Frontal cortex (tissue), 4 donors: ENCODE measurements at places on chromosomes 13 and 19.
A peak's percentile ranks its signal among the peaks of the same experiment; 100 is the strongest.

GRCh38 chr19:47881757-47882156 lies 4.4 kb downstream of the SULT2A1 start:
- DNase-seq: no peak

DNA sequence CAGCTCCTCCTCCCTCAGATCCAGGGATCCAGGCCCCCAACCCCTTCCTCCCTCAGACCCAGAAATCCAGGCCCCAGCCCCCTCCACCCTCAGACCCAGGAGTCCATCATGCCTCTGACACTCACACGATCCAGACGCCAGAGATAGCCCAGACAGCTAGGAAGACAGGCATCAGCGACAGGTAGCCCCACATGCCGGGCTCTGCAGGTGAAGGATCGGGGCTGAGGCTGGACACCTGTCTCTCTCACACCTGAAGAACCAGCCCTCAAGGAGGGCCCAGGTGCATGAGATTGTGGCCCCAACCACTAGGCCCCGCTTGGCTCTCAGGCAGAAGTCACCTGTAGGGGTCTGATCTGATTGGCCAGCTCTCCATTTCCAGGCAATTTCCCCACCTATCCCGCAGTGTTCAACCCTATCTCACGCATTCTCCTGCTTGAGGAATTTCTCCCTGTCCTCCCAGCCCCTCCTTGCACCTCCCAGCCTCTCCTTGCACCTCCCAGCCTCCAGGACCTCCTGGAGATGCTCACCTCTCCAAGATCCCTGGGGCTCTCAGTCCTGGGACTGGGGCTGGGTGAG lies 4.2 kb downstream of the TMEM150B start:
- DNase-seq: no peak

- no peak for DNase-seq
Observed at GRCh38 chr19:27714857-27715256, 1498.1 kb downstream of the UQCRFS1 start.

DNA sequence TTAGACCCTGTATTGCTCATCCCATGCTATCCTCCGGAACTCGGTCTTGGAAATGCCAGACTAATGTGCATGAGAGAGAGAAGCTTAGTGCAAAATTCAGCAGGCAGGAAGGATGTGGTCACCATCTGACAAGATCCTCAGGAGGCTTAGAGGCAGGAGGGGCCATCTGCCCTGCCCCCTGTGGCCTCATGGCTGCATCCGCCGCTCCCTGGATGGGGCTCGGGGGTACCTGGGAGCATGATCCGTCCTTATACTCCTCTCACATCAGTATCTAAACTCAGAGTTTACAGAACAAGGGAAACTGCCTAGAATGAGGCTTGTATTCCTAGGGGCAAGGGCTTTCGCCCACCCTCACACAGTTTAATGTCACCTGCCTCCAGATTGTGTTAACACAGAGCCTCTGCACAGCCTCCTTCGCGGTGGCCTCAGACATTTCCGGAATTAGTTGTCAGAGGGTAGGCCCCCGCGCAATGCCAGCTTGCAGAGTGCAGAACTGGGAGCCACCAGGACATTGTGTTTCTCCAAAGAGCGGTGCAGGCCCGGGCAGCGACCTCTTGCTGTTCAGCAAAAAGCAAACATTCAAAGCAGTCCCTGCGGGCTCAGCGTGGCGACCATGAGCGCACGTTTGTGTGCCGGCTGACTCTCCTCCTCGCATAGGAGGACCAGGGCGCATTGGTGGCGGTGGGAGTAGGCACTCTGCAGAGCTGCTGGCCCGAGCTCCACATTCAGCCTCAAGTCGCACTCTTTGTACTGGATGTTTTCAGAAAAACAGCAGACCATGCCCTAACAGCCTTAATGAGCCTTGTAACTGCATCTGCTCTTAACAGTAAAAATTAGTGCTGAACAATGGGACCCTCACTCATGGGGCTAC lies 39.1 kb downstream of the GPR12 start:
- DNase-seq: no peak

- no peak for DNase-seq
Observed at GRCh38 chr13:89628567-89628966, 1718.9 kb upstream of the MIR17HG start.

DNA sequence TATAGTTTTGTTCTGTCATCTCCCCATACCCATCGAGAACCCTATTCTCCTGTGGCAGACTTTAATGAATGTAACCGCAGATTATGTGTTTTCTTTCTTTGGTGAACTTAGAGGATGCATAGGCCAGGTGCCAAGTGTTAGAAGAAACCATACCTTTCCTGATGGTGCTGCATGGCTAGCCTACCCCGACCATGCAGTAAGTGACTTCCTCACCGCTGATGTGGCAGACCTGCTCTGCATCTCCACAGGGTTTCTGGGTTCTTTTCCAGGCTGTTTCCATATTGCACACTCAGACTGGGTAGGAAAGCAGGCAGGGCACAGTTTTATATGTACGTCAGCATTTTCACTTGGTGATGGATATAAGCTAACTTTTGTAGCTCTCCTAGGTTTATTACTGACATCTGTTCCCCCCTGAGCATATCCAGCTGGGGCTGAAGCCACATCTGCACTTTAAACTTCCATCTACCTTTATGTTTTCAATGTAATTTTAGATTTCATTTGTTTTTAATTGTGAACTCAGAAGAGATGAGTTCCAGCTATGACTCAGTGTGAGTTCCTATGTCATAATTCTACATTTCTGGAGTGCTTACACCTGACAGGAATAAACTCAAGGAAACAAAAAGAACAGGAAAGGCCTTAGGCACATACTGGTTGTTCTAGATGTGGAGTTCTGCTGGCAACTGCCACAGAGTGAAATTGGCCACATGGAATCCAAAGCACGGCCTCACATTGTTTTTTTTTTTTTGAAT lies 42.3 kb downstream of the LRCH1 start:
- no peak for DNase-seq

DNA sequence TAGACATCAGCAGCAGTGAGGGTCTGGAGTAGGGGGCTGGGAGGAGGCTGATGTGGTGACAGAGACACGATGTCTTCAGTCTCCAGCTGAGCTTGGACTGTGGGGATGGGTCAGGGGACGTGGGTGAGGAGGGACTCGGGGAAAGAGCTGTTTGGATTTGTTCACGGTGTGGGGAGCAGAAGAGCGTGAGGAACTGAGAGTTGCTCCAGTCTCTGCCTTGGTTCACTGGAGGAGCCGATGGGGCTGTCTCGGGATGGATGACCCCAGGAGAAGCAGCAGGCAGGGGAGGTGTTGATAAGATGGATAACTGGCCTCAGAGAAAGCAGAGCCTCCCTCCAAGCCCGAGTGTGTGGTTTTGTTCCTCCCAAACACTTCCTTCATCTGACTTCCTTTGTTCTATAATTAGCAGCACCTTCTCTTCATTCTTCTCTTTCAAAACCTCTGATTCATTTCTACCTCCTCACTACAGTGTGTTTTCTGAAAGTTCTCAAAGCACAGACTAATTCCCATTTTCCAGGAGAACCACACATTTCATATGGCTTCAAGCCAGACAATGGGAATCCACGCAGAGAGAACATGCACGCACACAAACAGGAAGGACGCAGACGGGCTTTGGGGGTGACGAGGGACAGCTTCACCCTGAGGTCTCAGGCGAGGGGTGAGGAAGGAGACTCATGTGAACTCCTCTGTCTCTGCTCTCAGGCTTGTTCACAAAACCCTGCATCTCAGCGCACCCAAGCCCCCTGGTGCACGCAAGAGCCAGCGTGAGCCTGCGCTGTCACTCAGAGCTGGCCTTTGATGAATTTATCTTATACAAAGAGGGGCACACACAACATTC lies 18.6 kb downstream of the LAIR2 start:
- no peak for DNase-seq

GRCh38 chr13:45015300-45015699 lies 26.0 kb downstream of the GPALPP1 start:
- no peak for DNase-seq

DNA sequence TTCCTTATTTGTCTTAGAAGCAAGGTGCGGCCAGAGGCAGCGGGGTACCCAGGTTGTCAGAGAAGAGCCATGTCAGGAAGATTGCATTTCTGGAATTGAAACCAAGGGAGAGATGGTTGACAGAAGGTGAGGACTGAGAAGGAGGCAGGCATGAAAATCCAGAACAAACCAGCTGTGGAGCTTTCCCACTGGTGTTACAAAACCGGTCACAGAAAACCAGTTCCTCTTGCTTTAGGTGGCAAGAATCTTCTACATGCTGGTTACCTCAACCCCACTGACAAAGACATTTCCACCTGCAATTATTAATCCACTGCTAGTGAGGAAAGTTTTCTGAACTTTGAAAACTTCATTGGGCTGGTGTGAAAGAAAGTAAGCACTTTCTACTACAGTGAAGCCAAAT lies 64.0 kb upstream of the MED4 start:
- no peak for DNase-seq

DNA sequence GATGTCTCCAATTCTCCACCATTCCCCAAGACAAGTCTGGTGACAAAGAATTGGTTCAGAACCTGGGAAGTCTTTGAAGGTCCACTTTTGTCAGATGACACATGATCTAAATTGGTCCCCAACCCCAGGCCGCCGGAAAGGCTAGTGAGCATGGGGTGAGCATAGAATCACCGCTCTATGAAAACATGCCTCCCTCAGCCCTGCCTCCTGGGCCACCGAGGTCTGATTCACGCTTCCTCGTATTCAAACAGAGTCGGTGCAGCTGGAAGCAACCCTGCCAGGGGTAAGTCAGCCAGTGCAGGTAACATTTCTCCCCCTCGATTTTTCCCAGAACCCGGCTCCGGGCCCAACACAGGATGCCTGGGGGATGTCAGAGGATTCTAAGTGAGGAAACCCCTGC lies 33.9 kb upstream of the KLF2 start:
- no peak for DNase-seq

GRCh38 chr13:75787249-75787928 lies 151.3 kb downstream of the LMO7 start:
- DNase-seq: no peak

GRCh38 chr19:4456476-4456842 lies 1.1 kb downstream of the UBXN6 start:
- no peak for DNase-seq

DNA sequence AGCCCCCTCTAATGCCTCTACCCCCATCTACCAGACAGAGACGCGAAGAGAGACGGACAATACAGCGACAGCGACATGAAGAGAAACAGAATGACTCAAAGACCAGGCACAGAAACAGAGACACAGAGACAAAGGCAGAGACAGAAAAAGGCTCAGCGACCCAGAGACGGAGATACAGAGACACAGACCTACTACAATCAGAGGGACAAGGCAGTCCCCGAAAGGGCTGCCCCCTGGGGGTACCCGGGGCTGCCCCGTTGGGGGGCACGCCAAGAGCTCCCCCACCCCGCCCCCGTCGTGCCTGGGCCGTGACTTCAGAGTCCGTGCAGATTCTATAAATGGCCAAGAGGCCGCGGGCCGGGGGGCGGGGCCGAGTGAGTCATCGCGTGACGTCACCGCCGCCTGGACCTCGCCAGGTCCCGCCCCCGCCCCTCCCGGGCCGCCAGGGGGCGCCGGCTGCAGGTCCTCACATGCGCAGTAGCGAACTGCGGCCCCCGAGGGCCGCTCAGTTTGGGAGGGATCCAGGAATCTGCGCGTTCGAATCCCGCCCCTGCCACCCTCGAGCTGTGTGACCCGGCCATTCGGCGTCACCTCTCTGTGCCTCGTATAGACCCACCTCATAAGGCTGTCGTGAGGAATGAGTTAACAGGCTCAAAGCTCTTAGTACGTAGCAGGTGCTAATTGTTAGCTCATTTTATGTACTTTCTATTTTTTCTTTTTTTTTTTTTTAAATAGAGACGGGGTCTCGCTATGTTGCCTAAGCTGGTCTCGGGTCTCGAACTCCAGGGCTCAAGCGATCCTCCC lies 2.7 kb upstream of the CNN1 start:
- DNase-seq: peak; percentile 93

- no peak for DNase-seq
Observed at GRCh38 chr19:17409990-17410389, 4.6 kb upstream of the BST2 start.

GRCh38 chr13:91178099-91178498 lies 169.4 kb upstream of the MIR17HG start:
- DNase-seq: no peak

DNA sequence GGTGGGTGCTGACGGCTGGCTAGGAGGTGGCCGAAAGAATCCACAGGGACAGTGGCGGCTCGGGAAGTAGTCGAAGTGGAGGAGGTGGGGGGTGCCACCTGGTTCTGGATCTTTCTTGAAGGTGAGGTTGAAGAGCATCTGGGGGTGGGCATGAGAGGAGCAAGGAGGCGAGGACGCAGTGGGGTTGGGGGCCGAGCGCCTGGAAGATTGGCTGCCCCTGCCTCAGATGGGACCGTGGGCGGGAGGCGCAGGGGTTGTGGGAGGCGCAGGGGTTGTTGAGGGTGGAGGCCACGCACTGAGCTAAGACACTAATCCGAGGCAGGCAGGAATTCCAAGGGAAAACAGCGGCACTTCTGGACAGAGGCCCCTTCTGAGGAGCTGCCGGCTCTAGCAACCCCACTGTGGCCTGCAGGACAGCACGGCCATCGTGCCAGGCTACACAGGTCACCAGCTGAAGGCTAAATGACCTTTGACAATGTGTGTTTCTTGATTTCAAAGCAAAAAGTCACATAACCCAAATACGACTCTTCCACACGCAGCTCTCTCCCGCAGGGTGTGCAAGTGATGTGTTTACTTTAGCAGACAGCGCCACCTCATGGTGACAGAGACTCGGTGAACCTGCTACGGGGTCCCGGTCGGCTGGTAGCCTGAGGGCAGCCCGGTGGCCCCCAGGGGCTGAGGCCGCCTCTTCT lies 44.1 kb upstream of the RANBP3 start:
- DNase-seq: peak; percentile 79
